ENCODE measurements at places on chromosomes 1 and 21.

GRCh38 chr1:195202241-195202640 is 1406.0 kb downstream of the KCNT2 start:
- DNase-seq, result no peak

DNA sequence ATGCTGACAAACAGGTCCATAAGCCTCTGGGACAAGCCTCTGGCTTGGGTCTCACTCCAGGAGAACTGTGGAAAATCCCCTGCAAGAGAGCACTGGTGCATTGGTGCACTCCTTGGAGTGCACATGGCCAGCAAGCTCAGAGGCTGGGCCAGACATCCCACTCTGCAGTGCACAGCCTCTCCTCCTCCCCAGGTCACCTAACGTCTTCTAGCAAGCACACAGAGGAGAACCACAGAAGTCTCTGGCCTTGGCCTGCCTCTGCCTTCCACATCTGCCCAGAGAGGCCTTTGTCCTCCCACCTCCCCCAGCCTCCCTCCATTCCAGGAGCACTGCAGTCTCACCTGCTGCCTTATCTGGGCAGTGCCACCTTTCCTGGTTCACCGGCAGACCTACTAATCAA is 4.2 kb downstream of the PGLYRP3 start:
- DNase-seq, result no peak

DNA sequence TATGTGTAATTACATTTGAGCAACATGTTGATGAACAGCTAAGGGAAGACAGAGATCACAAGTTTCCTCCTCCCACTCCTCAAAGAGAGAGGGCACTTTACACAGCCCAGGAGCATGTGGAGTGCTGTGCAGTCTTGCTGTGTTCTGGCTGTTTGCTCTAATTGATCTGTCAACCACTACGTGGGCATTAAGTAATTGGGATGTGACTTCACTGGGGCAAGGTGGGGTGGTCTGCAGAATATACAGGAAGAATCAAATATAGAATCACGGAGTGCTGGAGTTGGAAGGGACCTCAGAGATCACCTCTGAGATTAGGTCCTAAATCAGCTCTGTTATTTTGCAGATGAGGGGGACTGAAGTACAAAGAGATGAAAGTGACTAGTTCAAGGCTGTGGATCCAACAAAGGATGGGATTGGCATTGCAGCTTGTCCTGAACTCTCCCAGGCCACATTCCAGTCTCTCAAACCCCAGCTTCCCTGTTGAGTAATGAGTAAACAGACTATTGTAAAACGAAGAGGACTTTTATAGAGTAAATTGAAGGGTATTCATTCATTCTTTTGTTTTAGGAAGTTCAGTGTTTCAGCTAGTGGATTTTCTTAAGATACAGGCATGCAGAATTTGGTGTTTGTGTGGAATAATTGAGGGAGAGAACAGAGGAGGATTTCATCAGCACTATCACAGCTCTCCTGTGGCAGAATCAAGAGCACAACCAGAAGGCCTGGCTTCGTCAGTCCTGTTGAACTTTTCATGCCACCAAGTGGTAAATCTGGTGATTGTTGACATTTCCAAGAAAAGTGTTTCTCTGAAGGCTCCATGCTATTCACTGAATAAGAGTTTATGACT is 22.4 kb downstream of the NOS1AP start:
- DNase-seq, result no peak

- peak; percentile 80 for DNase-seq
These were observed 4.2 kb downstream of the SPOCD1 start for GRCh38 chr1:31811605-31812004.

GRCh38 chr1:159951016-159951415 is 3.0 kb downstream of the SLAMF9 start:
- no peak for DNase-seq

GRCh38 chr1:204348242-204348641 is 11.5 kb downstream of the PLEKHA6 start:
- no peak for DNase-seq

DNA sequence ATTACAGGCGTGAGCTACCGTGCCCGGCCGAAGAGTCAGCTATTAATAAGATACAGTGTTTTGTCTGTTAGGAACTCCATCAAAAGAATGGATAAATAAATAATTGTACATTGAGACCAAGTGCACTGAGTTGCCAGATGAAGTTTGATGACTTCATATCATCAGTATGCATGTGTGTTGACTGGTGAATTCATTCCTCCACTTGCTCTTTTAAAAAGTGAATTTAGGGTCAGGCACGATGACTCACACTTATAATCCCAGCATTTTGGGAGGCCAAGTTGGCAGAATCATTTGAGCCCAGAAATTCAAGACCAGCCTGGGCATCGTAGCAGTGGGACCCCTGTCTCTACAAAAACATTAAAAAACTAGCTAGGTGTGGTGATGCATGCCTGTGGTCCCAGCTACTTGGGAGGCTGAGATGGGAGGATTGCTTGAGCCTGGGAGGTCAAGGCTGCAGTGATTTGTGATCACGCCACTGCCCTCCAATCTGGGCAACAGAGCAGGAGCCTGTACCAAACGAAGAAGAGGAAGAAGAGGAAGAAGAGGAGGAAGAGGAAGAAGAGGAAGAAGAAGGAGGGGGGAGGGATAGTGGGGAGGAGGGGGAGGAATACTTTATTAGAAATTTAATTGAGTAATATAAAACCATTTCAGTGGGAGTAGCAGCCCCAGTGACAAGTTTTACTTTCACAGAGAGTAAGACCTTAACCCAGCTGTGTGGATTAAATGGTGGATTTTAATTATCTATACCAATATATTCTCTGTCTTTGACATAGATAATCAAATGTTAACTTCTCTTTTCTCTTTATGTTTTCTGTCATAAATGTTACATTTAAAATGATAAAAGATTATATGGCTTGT is 74.9 kb downstream of the CCDC18 start:
- no peak for DNase-seq

GRCh38 chr1:51789342-51789741 is 89.2 kb downstream of the NRDC start:
- no peak for DNase-seq

DNA sequence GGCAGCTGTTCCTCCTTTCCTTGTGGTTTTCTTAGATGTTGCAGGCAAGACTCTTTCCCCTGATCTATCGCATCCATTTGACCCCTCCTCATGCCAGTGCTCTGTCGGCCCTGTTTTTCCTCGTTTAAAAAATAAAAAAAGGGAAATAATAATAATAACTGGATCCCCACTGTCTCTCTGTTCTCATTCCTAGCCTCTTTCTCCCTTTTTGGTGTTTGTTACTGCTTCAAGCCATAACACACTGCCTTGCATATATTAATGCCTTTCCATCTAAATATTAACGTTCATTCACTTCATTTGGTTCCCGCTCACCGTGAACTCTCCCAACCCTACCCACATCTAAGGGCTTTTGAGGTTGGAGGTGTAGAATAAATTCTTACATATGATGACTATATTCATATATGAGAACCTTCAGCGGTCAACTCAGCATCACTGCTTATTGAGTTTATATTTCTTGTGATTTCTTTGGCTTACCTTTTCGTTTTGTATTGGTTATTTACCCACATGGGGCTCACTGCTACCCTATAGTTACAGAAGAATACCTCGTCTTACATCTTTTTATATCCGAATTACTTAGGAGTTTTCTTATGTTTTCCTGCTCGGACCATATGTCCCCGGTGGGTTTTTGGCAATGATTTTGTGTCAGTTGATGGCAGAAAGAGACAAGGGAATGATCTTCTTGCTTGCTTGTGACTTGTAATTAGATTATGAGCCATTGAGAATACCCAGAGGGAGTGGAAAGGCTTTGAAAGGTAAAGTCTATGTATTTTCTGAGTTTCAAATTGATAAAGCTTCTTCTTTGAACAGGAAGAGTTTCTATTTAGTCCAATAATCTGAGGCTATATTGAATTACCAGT is 805 bp downstream of the ATG4C start:
- no peak for DNase-seq

- DNase-seq, result no peak
These were observed 161.8 kb upstream of the IRF2BP2 start for GRCh38 chr1:234771642-234772344.

DNA sequence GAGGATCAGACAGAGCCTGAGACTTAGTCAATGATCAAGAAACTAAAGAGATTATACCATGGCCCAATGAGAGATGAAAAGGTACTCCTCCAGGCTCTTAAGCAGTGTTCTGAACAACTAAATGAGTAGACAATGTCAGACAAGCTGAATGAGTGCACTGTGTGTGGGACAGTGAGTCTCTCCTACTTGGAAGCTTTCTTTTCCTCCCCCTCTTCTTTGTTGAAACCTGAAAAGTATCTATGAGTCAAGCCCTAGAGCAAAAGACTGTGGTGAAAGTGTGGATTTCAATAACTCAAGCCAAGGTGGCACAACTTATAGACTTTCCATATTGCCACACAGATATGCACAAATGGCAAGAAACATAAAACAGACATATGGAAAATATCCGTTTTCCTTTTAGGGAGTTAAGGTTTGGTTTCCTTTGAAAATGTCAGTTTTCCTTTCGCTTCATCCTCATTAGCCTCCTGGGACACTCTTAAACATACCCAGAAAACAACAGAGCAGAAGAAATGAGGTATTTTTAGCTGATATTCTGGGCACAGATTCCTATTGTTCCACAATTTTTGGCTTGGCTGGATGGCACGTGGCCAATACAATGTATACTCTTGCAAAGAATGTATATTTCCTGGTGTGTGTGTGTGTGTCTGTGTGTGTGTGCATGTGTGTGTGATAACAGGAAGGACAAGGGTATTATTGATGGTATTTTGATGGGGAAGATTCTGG is 96.6 kb downstream of the LMX1A start:
- no peak for DNase-seq

DNA sequence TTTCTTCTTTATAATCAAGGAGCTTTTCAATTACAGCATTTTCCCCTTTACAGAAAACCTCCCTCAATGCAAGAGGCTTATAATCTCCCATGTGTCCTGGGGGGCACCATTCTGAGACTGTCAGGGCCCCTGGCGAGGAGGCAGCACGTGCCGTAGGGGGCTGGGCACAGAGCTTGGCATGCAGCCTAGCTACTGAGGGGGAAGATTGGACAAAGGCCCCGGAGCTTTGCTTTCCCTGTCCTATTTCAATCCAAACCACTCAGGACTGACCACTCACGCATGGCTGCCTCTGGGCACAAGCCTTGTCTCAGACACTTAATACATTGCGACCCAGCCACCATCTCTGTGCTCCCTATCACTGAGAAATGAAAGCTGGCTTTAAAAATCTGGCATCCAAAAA is 2.8 kb upstream of the RAP1GAP start:
- no peak for DNase-seq

DNA sequence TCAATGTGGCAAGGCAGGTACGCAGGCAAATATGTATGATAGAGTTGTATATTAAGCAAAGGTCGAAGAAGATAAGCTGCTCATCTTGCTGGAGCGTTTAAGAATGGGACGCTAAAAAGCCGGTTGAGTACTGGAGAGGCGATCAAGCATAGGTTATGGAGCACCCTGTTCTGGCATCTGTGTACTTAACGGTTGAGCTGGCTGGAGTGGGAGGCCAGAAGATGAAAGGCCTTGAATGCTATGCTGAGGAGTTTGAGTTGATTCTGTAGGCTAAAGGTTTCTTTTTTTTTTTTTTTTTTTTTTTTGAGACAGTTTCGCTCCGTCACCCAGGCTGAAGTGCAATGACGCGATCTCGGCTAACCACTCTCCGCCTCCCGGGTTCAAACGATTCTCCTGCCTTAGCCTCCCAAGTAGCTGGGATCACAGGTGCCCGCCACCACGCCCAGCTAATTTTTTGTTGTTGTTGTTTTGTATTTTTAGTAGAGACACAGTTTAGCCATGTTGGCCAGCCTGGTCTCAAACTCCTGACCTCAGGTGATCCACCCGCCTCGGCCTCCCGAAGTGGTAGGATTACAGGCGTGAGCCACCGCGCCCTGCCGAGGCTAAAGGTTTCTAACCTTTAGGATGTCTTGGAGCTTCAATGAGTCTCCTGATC is 850 bp upstream of the KHDC4 start:
- no peak for DNase-seq

DNA sequence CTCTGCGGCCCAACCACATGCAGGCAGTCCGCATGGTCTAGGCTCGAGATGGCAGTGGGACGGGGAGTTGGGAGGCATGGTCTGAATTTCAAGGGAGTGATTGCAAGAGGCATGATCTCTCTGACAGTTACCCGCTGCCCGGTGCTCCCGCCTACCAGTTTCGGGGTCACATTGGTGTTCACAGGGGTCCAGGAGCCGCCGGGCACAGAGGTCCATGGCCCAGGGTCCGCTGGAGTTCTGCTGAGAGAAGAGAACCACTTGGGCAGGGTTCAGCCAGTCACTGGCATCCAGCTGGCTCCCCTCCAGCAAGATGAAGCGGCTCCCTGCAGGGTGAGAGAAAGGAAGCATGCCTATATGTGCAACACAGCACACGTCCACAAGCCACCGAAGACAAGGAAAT is 141.3 kb downstream of the ASTN1 start:
- DNase-seq, result no peak

DNA sequence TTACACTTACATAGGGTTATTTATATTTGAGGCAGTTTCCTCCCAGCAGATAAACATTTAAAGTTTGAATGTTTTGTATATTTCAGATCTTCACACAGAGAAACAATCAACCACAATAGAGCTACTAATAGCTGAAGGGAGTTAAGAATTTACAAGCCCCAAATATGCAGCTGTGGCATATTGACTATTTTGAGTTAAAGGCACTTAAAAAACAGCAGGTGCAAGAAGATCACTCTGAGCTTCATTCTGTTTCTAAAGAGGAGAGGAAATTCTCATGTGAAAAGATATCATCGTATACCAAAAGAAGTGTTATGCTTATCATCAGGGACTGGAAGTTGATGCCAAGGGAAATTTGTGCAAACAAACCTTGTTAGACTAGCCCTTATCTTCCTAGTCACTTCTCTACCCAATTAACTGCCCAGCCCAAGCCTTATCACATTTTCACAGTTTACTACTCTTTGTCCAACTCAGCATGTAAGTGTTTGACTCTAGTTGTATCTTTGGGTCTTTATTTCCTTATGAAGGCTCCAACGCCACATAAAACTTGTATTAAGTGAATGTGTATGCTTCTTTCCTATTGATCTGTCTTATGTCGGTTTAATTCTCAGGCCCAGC is 66.3 kb upstream of the COG2 start:
- no peak for DNase-seq

DNA sequence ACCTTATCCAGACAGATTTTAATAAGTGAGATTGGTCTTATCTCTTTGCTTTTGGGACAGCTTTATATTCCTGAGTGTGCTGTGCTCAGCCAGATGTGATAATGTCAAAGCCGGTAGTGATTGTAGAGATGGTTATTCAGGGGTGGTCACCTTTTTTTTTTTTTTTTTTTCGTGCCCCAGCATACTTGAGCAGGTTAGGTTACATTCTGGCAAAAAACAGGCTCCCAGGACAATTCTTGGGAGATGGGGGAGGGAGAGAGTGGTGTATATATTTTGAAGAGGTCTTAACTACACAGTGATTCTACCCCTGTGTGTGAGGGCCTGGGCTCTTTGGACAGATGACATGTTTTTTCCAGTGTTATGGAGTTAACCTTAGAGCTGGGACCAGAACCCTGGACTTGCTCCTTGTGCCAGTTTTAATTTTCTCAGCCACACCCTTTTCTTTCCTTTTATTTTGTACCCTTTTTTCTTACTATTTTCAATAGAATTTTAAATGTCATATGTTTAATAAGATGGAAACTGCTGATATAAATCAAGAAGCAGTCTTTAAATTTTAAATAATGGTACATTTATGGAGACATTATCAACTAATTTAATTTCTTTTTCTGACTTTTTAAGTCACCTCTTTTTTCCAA is 88.4 kb downstream of the DYRK1A start:
- DNase-seq, result no peak

Measured in hypothalamus (tissue), 51 donors.